ENCODE measurements at places on chromosomes 7 and 10.

- no peak for DNase-seq
Measured at GRCh38 chr7:129845972-129846327, 106.8 kb downstream of the UBE2H start.

DNA sequence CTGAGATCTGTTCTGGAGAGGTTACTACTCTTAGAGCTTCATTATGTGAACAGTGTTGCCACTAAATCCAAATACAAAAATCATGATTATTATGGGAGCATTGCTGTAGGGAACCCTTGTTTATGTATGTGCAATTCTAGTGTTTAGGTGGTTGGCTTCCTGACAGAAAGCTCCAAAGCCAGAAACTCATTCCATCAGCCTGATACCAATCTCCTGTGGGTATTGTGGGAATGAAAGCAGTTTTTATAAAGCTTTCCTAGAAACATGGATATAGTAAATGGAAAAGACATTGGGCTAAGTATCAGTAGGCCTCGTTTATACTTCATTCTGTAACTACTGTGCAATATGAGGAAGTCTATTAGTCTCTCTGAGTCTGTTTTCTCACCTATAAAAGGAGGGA lies 6.4 kb downstream of the SDK1 start:
- no peak for DNase-seq

DNA sequence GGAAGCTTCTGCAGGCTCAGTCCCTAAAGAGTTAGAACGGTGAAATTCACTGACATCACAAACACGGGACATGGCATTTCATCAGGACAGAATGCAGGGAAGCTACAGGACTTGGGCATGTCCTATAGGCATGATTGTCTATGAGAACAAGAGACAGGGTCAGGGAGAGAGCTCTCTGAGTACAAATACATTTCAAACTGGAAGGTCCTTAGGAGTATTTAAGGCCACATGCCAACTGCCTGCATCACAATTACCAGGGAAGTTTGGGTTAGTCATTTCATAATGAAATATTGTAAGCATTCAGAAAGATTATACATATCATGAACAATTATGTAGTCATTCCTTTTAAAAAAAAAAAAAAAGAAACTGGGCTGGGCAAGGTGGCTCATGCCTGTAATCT lies 71.3 kb downstream of the CREB3L2 start:
- DNase-seq = no peak

DNA sequence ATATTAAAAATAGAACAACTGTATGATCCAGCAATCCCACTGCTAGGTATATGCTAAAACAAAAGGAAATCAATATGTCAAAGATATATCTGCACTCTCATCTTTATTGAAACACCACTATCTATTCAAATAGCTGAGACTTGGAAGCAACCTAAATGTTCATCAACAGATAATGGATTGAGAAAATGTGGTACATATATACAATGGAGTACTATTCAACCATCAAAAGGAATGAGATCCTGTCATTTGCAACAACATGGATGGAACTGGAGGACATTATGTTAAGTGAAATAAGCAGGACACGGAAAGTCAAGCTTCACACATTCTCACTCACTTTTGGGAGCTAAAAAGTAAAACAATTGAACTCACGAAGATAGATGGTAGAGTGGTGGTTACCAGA lies 610.1 kb upstream of the SEMA3D start:
- DNase-seq = no peak

- DNase-seq = no peak
Measured at GRCh38 chr7:148835854-148836253, 48.2 kb downstream of the EZH2 start.

GRCh38 chr10:29083096-29083495 lies 205.8 kb upstream of the LYZL1 start:
- no peak for DNase-seq

- no peak for DNase-seq
Measured at GRCh38 chr10:60985951-60986350, 42.0 kb upstream of the RHOBTB1 start.

DNA sequence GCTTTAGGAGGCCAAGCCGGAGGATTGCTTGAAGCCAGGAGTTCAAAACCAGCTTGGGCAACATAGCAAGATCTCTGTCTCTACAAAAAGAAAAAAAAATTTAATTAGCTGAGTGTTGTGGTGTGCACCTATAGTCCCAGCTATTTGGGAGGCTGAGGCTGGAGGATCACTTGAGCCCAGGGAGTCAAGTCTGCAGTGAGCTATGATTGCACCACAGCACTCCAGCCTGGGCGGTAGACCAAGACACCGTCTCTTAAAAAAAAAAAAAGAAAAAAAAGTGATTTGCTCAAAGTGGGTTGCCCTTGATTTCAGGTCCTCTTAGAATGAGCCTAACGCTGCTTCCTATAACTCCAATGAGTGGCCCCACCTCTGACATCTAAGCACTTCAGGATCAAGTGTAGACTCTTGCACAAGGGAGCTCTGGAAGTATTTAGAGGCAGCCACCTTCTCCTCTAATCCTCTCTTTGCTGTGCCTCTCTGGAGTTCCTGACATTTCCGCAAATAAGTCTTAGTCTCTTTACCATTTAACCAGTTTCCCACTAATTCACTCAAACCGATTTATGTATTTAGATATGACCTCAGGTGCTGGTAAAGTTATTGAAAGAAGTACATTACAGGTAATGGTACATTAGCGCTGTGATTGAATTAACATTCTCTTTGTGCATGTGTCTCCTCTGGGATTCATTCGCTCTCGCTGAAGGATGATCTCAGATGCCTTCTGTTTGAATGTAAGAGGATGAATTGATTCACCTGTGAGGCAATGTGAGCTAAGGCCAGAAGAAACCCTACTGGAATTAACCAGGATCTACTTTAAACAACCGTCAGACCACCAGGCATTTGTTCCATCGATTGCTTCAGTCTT lies 60.8 kb upstream of the CELF2 start:
- no peak for DNase-seq

GRCh38 chr10:121519901-121520493 lies 78.2 kb downstream of the FGFR2 start:
- no peak for DNase-seq

DNA sequence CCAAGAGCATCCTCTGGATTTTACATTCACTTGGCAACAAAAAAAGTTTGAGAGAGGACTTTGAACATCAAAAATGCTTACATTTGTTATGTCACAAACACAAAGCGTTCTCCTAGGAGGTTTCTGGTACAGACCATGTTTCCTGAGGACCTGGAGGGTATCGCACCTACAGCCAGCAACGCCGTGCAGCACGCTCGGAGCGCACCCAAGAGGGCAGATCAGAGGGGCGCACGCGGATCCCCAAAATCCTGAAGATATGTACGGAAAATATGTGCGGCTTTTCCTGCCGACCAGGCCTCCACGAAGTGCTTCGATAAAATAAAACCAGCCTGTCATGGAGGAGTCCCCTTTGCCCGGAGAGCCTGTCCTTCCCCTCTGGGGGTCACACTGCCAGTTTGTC lies 454.9 kb downstream of the DNAJB6 start:
- DNase-seq = no peak

GRCh38 chr7:151454932-151455530 lies 15.1 kb upstream of the CRYGN start:
- DNase-seq = no peak

- no peak for DNase-seq
Measured at GRCh38 chr10:79259834-79260233, 87.4 kb upstream of the PPIF start.

DNA sequence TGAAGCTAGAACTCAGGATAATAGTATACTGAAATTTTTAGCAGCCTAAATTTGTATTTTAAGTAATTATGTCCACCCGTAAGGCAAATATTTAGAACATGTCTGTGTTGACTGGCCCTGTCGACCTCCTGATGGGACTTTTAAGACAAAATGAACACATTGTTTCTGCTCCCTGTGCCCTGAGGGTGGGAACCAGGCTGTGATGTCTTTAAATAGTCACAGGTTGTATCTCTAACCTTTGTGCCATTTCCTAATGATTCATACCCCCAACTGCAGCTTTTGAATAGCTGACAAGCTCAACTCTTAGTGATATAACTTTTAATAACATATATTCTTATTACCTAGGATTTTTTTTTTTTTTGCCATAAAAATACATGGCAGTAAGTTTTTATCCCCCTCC lies 494.9 kb upstream of the AKR1E2 start:
- no peak for DNase-seq

- no peak for DNase-seq
Measured at GRCh38 chr7:28771906-28772622, 186.1 kb downstream of the TRIL start.

GRCh38 chr7:69778138-69778537 lies 179.9 kb downstream of the AUTS2 start:
- no peak for DNase-seq

GRCh38 chr7:66152371-66153191 lies 37.9 kb downstream of the CRCP start:
- DNase-seq = no peak

GRCh38 chr7:134372858-134373257 lies 56.1 kb upstream of the SLC35B4 start:
- no peak for DNase-seq

DNA sequence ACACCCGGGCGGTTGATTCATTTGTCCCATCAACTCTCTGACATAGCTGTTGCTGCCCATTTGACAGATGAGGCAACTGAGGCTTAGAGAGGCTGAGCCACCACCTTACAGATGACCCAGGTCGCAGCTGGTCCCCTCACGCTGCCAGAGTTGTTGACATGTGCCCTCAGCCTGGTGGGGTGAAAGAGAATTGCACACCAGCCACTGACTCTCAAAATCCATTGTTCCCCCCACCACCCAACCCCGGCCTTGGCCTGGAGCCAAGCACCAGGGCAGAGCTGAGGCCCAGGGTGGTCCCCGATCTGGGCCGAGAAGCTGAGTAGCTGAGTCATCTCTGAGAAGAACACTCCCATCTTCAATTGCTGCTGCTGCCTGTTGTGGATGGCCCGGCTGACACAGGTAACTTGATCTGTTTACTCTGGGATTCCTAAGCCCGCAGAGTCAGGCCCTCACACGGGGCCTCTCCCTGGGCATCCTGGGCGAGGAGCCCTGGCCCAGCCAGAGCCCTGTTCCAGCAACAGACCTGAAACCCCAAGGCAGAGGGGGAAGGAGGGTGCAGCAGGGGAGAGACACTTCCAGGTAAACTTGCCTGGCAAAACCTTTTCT lies 27.5 kb downstream of the PVRIG start:
- no peak for DNase-seq

DNA sequence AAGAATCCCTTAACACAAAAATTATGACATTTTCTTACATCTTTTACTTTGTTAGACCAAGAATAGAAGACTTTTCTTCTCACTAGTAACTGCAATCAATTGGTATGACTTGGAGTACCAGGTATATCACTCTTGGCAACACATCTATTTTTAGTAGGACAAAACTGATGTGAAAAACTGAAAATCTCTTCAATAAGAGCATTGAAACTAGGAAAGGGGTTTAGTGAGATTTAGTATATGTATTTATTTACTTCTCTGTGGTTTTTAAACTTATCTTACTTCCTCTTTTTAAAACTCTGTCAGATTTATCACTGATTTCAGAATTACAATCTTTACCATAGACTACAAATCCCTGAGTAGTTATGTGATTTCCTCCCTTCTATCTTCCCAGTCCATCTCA lies 366.2 kb downstream of the PCDH15 start:
- no peak for DNase-seq

DNA sequence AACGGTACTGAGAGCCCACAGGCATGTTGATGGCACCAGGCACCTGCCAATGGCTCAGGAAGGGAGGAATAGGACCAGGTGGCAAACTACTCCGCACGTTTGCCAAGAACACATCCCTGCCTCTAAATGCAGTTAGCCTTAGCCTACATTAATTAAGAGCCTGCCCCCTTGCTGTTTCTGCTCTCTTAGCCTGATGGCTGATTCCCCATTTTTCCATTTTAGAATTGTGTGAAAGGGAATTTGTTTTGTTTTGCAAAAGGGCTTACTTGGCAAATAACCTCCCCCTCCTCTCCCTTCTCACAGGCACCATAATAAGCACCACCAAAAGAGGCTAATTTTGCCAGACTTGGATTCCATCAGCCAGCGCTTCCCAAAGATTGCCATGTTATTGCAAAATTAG lies 1203.2 kb downstream of the SORCS3 start:
- no peak for DNase-seq

DNA sequence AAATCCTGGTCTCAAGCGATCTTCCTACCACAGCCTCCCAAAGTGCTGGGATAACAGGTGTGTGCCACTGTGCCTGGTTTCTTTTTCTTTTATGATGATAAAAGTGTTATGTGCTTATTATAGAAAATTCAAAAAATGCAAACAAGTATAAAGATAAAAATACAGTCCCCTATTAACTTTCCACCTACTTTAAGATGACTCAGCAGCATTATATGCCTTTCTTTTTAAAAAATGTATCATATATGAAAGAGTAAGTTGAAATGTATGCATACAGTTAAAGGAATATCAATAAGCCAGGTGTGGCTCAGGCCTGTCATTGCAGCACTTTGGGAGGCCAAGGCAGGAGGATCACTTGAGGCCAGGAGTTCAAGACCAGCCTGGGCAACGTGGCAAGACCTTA lies 216.9 kb upstream of the GALNT17 start:
- no peak for DNase-seq

GRCh38 chr10:132626761-132627665 lies 89.4 kb downstream of the INPP5A start:
- DNase-seq = no peak

- DNase-seq = no peak
Measured at GRCh38 chr7:12895296-12895695, 207.9 kb downstream of the ARL4A start.

DNA sequence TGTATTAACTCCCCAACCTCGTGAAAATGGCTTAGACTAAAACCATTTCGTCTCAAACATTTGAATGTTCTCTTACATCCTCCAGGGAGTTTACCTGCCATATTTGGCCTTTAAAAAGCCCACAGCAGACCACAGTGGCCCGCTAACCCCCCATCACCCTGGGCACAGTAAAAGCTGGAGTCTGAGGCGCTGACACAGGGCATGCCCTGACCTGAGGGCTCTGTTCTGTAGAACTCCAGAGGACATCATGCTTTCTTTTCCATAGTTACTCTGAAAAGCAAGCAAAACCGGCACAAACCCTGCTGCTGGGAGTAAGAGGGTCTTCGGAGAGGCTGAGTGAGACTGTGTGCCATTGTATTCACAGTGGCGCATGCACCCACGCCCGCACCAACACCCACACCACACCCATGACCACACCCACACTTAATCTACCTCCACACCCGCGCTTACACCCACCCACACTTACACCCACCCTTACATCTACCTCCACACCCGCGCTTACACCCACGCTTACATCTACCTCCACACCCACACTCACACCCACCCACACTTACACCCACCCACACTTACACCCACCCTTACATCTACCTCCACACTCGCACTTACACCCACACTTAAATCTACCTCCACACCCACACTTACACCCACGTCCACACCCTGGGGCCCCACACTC lies 32.1 kb downstream of the LRRC27 start:
- no peak for DNase-seq

- no peak for DNase-seq
Measured at GRCh38 chr7:110373416-110373815, 717.5 kb upstream of the LRRN3 start.

DNA sequence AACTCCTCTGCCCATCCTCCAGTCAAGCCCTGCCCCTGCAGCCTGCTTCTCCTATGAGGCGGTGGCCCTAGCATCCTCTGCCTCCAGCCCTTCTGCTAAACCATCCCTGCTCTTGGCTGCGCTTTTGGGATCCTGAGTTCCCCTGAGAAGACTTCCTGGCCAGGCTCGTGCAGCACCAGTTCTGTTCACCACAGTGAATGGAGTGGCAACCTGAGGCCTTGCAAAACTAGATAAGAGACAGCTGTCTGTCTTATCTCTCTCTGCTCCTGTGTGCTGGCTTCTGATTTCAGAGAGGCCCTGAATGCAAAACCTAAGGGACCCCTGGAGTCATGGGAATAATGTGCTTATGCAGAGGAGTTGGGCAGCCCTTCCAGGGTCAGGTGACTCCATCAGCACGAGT lies 119.2 kb downstream of the TMEM178B start:
- no peak for DNase-seq

GRCh38 chr10:11993834-11994468 lies 48.7 kb downstream of the UPF2 start:
- no peak for DNase-seq
